ENCODE measurements at places on chromosomes 1 and 21.

DNA sequence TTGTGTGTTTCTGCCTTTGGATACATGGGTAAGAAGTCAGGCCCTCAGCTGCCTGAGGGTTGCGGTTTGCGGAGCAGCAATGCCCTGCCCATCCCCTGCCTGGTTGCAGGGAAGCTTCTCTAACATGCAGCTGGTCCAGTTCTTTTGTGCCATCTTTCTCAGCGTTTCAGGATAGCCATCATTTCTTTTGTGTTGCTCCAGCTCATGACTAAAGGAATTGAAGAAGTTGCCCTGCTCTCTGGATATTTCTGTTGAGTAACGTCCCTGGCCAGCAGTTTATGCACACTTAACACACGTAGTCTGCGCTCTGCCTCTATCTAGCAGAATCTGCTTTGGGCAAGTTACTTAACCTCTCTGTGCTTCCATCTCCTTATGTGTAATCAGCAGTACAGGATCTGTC, 62.1 kb downstream of the DOP1B start:
- H3K27ac ChIP-seq = no peak overlapping the region
- no peak for DNase-seq

DNA sequence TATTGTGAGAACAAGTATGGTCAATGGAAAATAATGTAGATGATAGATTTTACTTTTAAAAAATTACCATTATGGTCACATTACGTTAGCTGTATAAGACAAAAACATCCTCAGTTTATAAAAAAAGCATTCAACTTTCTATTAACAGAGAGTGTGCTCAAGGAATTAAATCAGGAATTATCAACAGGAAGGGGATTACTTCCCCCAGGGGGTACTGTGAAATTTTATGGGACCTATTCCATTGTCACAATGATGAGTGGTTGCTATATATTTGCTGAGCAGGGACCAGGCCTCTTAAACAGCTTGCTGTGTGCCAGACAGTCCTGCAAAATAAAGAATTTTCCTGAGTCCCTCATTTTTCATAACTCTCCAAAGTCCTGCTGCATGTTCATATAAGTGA, 21.2 kb downstream of the JAM2 start:
- no peak overlapping the region for H3K4me3 ChIP-seq
- H3K36me3 ChIP-seq = no peaks in the 10 kb centered on the region
- no peaks in the 10 kb centered on the region for H3K27me3 ChIP-seq
- H3K4me1 ChIP-seq = peaks cover 4% of the 10 kb centered on the region
- H3K27ac ChIP-seq = no peak overlapping the region
- no peak for DNase-seq

- H3K27ac ChIP-seq = no peak overlapping the region
- H3K36me3 ChIP-seq = no peaks in the 10 kb centered on the region
- no peaks in the 10 kb centered on the region for H3K4me1 ChIP-seq
These were observed 84.6 kb downstream of the MATN1 start for GRCh38 chr1:30638811-30639210.

GRCh38 chr1:189775343-189775742, 702.3 kb downstream of the BRINP3 start:
- H3K4me3 ChIP-seq = no peak overlapping the region
- H3K27ac ChIP-seq = no peak overlapping the region
- H3K4me1 ChIP-seq = no peaks in the 10 kb centered on the region
- no peaks in the 10 kb centered on the region for H3K27me3 ChIP-seq
- DNase-seq = no peak

DNA sequence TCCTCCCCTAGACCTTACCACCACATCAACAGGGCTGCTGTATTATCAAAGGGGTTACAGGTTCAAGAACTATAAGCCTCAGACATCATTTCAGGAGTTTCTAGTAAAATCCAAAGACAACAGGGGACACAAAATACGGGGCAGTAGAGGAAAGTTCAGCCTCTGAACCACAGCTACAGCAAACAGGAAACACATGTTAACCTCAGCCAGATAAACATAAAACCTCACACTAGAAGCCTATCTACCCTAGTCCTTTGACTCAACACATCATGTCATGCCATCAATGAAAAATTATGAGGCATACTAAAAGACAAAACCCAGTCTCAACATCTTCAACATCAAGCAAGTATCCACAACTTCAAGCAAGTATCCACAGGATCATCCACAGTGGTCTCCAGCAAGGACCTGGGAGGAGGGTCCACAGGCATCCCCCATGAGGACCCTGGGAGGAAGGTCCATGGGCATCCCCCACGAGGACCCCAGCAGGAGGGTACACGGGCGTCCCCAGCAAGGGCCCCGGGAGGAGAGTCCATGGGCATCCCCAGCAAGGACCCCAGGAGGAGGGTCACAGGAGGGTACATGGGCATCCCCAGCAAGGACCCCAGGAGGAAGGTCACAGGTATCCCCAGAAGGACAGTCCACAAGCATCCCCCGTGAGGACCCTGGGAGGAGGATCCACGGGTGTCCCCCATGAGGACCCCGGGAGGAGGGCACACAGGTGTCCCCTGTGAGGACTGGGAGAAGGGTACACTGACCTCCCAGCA, 440.0 kb downstream of the MATN1 start:
- no peaks in the 10 kb centered on the region for H3K36me3 ChIP-seq
- DNase-seq = no peak
- no peaks in the 10 kb centered on the region for H3K27me3 ChIP-seq
- H3K4me1 ChIP-seq = peaks cover 11% of the 10 kb centered on the region
